ENCODE measurements at places on chromosomes 6 and 20.

GRCh38 chr6:91081452-91082067 lies 494.7 kb upstream of the MAP3K7 start:
- DNase-seq = peak; percentile 68

DNA sequence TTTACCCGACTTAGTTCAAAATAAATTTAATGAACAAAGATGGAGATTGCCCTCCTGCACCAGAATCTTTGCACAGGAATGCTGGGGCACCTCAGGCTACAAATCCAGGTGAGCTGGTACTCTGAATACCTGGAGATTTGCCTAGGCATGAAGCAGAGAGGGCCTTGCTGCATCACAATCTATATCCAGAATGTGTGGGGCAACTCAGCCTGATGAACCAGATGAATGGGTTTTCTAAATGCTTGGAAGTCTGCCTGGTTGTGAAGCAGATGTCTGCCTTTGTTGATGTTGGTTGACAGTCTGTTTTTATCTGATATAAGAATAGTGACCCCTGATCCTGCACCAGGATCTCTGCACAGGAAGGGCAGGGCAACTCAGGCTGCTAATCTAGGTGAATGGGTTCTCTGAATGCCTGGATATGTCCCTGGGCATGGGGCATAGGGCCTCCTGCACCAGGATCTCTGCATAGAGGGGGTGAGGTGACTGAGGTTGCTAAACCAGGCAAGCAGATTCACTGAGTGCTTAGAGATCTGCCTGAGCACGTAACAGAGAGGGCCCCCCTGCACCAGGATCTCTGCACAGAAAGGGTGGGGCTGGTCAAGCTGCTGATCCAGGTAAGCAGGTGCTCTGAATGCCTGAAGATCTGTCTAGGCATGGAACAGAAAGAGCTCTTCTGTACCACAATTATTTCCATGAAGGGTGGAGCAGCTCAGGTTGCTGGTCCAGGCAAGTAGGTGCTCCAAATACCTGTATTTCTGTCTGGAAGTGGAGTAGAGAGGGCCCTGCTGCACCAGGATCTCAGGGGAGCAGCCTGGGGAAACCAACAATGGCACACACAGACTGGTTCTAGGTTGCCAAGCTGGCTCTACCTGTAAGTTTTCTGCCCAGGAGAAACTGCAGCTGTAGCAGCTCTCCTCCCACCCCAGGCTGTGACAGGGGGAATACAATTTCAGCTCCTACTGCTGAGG lies 437.5 kb downstream of the MMUT start:
- DNase-seq = no peak

DNA sequence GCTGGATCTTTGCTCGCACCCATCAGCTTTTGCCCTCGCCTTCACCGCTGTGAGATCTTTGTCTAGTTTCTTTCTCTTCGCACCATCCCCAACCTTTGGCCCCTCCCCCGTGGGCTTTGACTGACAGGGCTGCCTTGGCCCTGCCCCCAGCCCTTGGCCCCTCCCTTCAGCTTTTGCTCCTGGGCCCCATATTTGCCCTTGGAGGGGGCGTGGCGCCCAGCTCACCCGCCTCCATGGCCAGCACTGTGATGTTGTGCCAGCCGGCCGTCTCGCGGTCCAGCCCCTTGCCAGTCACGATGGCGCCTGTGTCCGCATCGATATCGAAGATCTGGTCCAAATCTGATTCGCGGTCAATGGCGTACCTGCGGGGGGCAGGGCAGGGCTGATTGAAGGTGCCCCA lies 81.1 kb downstream of the CD40 start:
- no peak for DNase-seq

- no peak for DNase-seq
Observed at GRCh38 chr6:44701038-44701636, 313.6 kb downstream of the CDC5L start.

DNA sequence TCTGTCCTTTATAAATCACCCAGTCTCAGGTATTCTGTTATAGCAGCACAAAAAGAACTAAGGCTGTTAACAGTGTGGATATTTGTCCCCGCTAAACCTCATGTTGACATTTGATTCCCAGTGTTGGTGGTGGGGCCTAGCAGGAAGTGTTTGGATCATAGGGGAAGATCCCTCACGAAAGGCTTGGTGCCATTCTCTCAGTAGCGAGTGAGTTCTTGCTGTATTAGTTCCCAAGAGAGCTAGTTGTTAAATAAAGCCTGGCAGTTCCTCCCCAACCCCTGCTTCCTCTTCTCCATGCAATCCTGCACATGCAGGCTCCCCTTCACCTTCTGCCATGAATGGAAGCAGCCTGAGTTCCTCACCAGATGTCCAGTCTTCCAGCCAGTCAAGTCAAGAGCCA lies 29.8 kb upstream of the ERVFRD-1 start:
- no peak for DNase-seq

Data from osteoblast (primary cell).